Stimulated activated CD4-positive, alpha-beta T cell treated with anti-CD3 and anti-CD28 coated beads, Interleukin-15, amount 100 ng/mL, for 1 hour (primary cell): ENCODE measurements at places on chromosomes 3 and 15.

GRCh38 chr3:23781871-23782270 lies 23.9 kb upstream of the UBE2E1 start:
- no peak for DNase-seq

DNA sequence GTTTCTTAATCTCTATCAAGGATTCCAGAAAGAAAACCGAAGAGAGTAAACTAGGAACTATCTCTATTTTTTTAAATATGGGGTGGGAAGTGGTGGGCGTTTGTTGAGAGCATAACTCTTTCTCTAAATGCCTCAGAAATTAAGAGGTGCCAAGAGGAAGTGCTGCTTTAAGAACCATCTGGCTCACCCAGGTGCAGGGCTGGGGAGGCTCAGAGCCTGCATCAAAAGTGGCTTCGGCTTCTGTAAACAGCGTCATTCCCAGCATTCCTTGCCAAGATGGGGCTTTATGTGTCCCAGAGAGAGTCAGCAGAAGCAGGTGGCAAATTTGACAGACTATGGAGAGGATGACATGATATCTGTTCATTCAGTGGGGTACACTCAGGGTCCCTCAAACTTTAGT lies 123.3 kb upstream of the BFSP2 start:
- no peak for DNase-seq

GRCh38 chr15:22892333-22892732 lies 53.9 kb downstream of the NIPA2 start:
- DNase-seq = no peak

- DNase-seq = peak; percentile 11
Observed at GRCh38 chr3:31768479-31769125, 212.5 kb downstream of the OSBPL10 start.

DNA sequence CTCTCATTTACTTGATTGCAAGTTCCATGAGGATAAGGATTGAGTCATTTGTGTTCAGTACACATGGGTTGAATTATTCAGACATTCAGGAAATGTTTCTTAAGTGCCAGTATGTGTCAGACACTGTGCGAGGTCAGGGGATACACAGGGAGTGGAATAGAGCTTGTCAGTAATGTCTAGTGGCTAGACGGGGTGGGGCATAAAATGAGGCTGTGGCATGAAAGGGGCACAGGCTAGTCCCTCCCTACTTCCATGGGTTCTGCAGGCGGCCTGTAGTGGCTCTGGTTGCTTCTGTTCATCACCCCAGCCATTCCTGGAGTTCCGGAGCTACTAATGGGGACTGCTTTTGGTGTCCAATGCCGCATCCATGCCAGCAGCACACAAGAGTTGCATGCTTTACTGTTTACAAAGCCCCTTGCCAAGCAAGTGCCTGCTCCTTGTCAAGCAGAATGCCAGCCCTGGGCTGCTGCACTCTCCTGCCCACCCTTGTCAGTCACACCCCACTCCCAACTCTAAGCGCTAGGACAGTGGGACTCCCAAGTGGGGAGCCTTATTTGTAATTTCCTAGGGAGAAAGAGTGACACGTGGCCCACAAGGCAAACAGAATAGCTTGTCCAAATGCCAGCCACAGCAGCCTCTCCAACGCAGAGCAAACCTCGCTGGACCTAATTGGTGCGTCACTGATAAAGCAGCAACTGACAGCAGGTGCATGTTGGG lies 70.8 kb downstream of the RAB11A start:
- DNase-seq = no peak

DNA sequence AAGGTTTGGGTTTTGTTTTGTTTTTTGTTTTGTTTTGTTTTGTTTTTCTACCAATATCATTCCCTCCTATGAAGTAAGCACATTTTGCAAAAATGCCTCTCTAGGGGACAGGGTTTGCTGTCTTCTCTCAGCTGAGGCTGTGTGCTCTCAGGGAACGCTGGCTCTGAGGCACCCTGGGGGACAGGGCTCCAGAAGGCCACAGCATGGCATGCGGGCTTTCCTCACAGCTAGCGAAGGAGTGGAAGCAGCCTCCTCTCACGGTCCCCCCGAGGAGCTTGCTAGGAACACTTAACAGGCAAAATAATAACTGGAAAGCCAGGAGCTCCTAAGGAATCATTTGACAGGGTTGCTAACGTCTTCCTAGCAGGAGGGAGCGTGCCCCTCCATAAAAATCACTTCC lies 227.7 kb upstream of the ST8SIA2 start:
- no peak for DNase-seq

DNA sequence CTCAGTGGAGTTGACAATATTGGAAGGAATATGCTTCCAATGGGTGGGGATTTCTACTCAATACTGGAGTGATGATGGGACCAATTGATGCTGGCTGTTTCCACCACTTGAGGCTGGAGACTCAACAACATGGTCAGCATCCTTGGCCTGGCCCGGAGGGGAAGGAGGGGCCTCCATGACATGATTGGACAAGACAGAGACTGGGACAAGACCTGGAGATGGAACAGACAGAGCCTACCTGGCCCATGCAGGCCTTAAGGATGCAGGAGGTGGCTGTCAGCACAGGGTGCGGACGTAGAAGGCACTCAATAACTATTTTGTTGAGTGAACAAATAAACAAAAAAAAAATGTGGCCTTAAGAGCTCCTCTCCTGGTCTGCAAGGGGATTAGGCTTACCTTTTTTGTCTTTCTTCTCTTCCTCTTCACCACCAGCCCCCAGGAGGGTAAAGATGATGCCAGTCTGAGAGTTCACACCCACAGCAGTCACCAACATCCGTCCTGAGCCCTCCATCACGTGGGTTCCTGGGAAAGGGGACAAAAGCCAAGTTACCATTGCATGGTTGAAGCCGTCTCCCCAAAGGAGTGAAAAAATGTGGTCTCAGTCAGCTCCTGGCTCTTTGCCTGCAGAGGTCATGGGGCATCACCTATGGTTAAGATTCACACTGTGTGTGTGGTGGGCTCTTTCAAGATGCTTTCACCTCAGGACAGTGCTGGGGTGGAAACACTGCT lies 67.1 kb upstream of the SEC13 start:
- DNase-seq = no peak

DNA sequence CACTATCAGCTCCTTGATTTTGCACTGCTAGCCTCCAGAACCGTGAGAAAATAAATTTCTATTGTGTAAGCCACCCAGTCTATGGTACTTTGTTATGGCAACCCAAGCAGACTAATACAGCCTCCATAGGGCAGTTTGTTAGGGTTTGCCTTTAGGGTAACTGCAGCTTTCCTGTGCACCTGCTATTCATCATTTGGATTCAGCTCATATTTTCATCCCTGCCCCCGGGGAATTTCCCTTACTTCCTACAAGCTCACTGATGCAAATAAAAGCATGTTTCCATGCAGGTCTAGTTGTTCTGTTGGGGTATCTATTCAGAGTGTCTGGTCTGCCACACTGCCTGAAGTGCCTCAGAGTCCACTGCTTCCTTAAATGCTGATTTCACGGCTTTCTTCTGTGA lies 48.6 kb upstream of the ATOSA start:
- no peak for DNase-seq

GRCh38 chr15:88908697-88909621 lies 4.2 kb downstream of the MFGE8 start:
- DNase-seq = no peak

- DNase-seq = no peak
Observed at GRCh38 chr3:61442696-61443095, 118.7 kb upstream of the PTPRG start.

- no peak for DNase-seq
Observed at GRCh38 chr15:90887037-90887481, 2.8 kb downstream of the FES start.

DNA sequence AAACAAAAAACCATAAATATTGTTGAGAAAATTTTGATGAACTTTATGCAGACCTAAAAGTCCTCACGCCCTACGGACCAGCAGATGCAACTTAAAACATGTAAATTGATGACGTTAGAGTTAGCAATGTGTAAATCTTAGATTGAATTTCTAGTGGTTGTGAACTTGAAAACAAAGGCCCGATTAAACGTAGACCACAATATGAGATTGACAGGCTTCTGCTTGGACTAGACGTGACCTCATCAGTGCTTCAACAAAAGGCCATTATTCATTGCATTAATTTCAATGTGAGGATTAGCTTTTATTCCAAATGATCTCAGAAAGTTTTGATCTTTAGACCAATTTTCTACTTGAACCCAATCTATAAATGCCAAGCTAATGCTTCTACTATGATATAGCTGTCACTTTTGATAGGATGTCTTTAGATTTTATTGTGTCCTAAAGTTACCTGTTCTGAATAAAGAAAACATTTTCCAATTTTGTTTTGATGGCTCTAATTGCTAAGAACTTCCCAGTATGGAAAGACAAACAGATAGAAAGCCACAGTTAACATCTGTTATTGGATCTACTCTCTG lies 55.4 kb upstream of the SPPL2A start:
- DNase-seq = no peak

DNA sequence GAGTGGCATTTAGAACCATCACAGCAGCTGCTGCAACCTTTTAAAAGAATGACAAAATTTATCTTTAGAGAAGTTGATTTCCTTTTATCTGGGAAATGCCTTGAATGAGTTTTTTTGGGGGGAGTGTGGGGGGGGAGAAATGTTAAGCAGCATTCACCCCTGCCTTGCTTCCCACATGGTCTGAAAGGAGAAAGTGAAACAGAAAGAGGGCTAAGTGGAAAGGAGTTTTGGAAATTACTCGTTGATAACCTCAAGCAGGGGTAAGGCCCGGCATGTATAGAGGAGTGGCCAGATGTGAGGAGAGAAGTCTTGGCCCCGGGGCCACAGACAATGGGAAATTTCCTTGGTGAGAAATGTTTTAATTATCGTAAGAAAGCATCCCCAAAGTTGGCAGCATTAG lies 23.5 kb downstream of the B3GALNT1 start:
- DNase-seq = no peak

DNA sequence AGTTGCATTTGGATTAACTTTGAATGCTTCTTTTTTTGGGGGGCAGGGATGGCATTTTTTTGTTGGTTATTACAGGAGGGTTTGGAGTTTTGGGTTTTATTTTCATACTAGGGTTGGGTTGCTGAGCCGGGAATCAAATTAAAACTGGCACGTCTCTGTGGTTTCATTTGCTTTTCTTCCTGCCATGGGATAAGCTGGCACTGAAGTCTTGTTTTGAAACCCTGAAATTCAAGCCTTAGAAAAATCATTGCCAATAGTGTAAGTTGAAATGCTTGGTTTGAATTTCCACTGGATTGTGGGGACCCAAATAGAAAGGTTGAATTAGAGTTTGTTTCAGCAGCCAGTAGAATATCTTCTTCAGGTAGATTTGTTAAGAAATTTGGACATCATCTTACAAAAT lies 193.1 kb upstream of the DCBLD2 start:
- DNase-seq = no peak

GRCh38 chr3:193572426-193572908 lies 17.8 kb upstream of the ATP13A4 start:
- DNase-seq = no peak

- no peak for DNase-seq
Observed at GRCh38 chr15:38646716-38647115, 82.1 kb upstream of the RASGRP1 start.

- DNase-seq = no peak
Observed at GRCh38 chr3:55376753-55377347, 110.3 kb downstream of the WNT5A start.

GRCh38 chr3:141241616-141242376 lies 10.2 kb downstream of the PXYLP1 start:
- DNase-seq = no peak

- DNase-seq = no peak
Observed at GRCh38 chr3:72163809-72164634, 379.1 kb upstream of the PROK2 start.

GRCh38 chr3:107218864-107219269 lies 158.4 kb upstream of the CCDC54 start:
- no peak for DNase-seq

DNA sequence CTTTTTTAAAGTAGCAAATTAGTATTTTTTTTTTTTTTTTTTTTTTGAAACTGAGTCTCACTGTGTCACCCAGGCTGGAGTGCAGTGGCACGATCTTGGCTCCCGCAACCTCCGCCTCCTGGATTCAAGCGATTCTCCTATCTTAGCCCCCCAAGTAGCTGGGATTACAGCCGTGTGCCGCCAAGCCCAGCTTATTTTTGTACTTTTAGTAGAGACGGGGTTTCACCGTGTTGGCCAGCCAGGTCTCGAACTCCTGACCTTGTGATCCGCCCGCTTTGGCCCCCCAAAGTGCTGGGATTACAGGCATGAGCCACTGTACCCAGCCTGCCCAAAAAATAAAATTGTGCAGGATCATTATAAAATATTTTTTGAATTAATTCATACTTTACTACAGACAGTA lies 272.2 kb upstream of the UBE2E1 start:
- DNase-seq = no peak

GRCh38 chr15:100824211-100824610 lies 55.4 kb upstream of the ALDH1A3 start:
- DNase-seq = no peak

- no peak for DNase-seq
Observed at GRCh38 chr15:37136666-37137065, 36.3 kb upstream of the MEIS2 start.

DNA sequence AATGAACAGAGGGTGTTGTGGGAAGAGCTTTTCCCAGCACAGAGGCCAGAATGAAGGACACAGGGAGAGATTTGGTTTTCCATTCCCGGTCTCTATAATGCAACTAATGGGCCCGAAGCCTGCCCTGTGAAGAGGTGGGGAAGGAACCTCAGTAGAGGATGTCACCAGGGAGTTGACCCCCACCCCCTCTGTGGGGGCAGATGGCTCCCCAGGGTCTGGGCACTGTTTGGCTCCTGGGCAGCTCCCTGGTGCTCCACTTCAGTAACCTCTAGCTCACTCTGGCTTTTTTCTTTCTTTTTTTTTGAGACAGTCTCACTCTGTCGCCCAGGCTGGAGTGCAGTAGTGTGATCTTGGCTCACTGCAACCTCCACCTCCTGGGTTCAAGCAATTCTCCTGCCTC lies 109.1 kb upstream of the DLG1 start:
- no peak for DNase-seq

DNA sequence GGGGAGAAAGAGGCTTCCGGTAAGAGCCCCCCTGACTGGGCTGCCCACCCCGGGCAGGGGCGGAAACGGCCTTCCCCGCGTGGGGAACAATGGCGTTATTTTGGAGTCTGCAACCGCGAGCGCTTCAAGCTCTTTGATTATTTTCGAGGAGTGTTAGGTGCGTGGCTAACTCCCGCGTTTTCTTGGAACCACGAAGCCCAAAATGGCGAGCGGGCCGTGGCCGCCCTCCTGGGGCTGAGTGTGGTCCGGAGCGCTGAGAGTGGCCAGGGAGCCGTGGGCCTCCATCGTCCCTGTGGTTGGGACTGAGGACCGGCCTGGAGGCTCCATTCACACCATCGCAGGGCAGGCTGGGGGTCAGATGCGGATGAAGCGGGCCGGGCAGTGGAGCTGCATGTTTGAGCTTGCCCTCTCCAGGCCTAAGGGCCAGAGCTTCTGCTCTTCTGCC lies 44.6 kb upstream of the POLG start:
- no peak for DNase-seq
